Left cardiac atrium (tissue), 4 donors: ENCODE measurements at places on chromosomes 7 and 10. TPM values are rescaled to one million over a fixed set of nuclear protein-coding genes. Genes with fewer than 3 reads are reported as not detected.

Gene GBX1
- total RNA-seq, result not detected

Gene MCM10
- 1.3 TPM for total RNA-seq

GRCh38 chr7:145729691-145730090, 386.9 kb upstream of the CNTNAP2 start:
- no peak for DNase-seq

GRCh38 chr10:3486346-3487065, 298.5 kb downstream of the KLF6 start:
- DNase-seq, result no peak

DNA sequence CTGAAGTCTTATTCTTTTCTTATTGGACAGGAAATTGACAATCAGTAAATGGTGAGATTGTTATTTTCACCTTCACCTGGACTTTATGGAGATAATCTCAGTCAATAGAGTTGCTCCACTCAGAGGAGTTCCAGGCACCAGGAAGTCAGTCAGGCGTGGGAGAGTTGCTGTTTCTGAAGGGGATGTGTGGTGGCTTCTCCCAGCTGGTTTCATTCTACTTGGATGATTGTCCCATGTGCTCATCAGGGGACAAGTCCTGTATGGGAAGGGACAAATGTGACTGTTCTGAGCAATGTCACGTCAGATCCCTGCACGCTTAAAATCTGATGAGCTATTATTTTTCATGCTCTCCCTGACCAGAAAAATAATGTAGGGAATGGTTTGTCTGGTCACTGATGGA, 222.5 kb upstream of the PITRM1 start:
- no peak for DNase-seq

GRCh38 chr10:113122947-113123346, 172.9 kb downstream of the TCF7L2 start:
- no peak for DNase-seq

Gene HMX3
- not detected for total RNA-seq

GRCh38 chr7:25862261-25863004, 289.6 kb upstream of the NFE2L3 start:
- peak; percentile 81 for DNase-seq

Gene RNLS
- total RNA-seq, result 10.0 TPM

GRCh38 chr7:7516662-7517061, 19.0 kb downstream of the COL28A1 start:
- no peak for DNase-seq

- DNase-seq, result no peak
Measured at GRCh38 chr10:116599991-116600390, 9.2 kb downstream of the PNLIPRP1 start.

GRCh38 chr7:134873253-134873652, 93.8 kb downstream of the CALD1 start:
- no peak for DNase-seq

GRCh38 chr10:42836096-42836495, 53.5 kb downstream of the BMS1 start:
- DNase-seq, result no peak

DNA sequence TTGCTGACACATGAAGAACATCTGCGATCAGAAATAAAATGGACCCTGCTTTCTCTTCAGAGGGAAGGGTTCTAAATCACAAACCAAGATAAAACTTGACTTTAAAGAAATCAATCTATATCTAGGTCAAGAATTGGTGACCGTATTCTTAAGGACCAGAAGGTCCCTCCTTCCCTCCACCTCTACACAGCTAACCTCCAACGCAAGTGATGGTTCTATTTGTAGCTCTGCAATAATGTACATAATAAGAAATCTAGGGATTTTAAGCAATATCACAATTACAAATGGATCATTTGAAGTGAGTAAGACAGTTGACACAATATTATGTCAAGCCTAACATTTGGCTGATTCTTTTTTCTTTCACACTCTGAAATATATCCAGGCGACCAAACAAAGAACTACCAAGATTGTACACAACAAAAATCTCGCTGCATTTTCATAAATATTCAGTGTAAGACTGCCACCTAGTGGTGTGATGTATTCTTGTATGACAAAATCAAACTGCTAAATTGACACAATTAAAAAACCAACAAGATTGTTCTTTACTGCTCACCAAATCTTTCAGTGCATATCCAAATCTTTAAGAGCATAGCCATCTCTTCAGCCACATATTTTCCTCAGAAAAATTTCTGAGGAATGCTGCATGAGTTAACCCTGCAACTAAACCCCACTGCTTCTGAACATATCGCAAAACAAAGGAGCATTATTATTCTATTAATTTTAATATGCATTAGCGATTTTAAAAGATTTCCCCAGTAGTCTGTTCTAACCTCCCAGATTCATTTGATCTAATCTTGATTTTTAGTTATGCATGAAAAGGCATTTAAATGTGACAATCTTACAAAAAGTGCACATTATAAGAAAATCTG, 44.5 kb downstream of the ICA1 start:
- DNase-seq, result no peak

GRCh38 chr7:10708447-10708846, 265.2 kb upstream of the PHF14 start:
- DNase-seq, result no peak

Gene TUBAL3
- 0.31 TPM for total RNA-seq

- DNase-seq, result peak; percentile 43
Measured at GRCh38 chr7:14691597-14692203, 210.9 kb downstream of the DGKB start.

GRCh38 chr7:92461027-92462003, 14.0 kb downstream of the GATAD1 start:
- DNase-seq, result peak; percentile 24

GRCh38 chr7:155161690-155162089, 91.6 kb downstream of the HTR5A start:
- DNase-seq, result no peak

DNA sequence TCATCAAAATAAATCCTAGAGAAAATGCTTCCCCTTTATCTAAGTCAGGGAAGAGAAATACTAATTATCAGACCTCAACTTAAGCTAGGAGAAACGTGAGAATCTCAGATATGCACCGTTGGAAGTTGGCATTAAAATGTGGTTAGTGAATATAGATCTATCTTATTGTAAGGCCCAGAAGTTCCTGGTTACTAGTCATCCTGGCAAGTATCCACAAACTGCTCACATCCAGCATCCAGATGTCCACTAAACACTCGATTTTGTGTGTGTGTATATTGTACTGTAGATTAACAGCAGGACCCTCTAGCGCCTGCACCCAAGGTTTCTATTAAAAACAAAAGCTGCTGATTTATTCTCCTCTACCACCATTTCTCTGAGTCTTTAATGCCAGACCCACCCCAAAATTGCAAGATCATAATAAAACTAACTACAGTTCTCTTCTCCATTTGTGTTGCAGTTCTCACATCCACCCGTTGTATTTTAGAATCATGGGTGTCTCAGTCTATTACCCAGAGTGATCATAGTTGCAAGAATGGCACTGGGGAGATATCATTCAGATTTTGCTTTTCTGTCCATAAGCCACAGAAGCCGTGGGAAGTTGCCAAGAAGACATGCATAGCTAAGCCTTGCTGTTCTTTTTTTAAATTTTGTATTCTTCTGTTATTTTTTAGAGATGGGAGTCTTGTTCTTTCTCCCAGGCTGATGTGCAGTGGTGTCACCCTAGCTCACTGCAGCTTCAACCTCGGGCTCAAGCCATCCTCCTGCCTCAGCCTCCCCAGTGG, 165.4 kb downstream of the KIAA1217 start:
- DNase-seq, result no peak

GRCh38 chr7:14332155-14332554, 342.7 kb upstream of the ETV1 start:
- peak; percentile 24 for DNase-seq

Gene AHR
- 26.4 TPM for total RNA-seq

GRCh38 chr7:945556-946255, 8.8 kb downstream of the ADAP1 start:
- no peak for DNase-seq

- DNase-seq, result peak; percentile 51
Measured at GRCh38 chr10:14543046-14543903, 212.6 kb upstream of the FRMD4A start.

Gene FAM24B
- 0.47 TPM for total RNA-seq

Gene OPN4
- total RNA-seq, result 0.12 TPM

Gene TUBB8
- not detected for total RNA-seq

DNA sequence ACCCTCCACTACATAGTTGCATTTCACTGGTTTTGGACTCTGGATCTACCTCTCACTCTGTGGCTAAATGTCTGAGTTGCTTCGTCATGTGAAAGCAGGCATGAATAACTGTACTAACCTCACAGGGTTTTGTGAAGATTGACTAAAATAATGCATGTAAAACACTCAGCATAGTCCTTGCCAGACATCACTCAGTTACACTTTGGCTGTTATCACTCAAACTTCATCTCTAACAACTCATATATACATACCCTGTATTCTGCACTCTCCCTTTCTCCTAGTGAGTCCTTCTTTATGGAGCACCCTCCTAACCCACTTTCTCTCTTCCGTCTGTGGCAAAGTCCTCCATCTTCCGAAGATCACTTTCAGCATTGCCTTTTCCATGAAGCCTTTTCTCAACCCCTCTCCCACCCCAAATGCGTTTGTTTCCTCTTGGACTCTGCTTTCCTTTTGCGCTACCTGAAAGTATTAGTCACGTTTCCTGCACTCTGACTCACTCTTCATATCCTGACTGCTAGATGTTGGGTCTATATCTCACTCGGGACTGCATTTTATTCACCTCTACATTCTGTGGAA, 72.6 kb downstream of the OSBPL3 start:
- no peak for DNase-seq

DNA sequence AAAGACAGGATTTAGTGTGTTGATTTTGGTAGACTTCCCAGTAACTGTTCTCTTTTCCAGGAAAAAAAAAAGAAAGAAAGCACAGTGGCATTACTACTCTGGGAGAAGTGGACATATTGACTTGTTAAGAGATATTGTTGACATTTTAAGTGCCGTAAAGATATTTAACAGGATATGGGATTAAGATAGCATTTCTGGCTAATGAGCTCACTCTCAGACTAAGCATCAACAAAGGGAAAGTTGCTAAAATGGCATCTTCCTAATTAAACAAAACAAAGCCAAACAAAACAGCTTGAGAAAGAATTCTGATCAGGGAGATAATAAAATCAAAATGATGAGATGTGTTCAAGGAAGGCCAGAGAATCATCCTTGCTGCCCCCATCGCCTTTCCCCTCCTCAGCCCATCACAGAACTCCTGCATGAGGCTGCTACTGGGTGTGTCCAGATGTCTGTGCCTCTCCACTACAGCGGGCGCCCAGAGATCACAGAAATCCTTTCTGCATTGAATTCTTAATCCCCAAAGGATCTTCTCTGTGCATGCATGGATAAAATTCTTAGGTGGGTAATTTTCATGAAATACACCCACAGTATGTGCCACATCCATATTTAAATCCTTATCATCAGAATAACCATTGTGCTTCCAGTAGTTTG, 270.5 kb downstream of the POU6F2 start:
- no peak for DNase-seq

- no peak for DNase-seq
Measured at GRCh38 chr7:33185786-33186185, 56.4 kb downstream of the BBS9 start.

DNA sequence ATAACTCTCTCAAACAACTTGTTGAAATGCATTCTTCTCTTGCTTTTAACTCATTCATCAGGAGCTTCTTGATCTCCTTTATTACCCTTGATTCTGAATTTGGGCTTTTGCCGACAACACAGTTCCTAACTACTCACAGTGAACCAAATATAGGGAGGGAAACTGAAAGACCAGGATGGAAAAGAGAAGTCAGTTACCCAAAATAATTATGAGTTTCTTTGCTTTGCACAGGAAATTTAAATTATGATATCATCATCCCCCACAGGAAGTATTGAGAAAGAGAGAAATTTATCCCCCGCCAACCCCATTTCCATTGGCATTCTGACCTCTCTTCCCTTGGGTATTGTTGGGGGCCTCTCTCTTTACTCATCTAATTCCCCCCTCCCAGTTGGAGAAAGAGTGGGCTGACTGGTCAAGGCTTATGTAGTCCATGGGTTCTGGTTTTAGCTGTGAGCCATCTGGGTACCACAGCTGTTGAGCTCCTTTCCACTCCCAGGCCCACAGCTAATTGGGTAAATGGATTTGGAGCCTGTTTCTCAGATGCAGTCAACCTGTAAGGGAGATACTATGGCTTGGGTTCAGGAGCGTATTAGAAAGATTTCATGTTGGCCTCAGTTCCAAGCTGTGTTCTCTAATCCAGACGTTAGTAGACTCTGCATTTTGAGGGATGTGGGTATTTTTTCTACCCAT, 109.0 kb downstream of the FZD1 start:
- DNase-seq, result no peak

Gene LLCFC1
- total RNA-seq, result not detected
